ENCODE measurements at places on chromosomes 2 and 18.
A peak's percentile ranks its signal among the peaks of the same experiment; 100 is the strongest.

- DNase-seq = peak; percentile 32
These were observed 37.7 kb upstream of the MEX3C start for GRCh38 chr18:51235009-51235789.

DNA sequence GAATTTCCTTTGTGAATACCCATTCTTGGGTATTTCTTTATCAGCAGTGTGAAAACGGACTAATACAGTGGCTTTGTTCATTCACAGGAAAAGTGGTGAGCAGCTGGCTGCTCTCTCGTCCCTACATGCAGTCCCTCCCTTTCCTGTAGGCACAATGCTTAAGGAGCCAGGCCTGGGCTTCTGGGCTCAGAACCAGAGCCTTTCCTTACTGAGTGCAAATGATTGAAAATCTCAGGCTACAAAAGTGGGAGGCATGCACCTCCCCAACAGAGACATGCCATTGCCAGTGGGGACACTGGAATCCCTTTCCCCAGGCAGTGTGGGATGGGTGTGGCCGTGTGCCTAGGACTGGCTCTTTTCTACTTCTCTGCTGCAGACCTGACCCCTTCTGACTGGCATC is 61.3 kb downstream of the MCFD2 start:
- no peak for DNase-seq

GRCh38 chr2:172455121-172455515 is 27.7 kb downstream of the ITGA6 start:
- DNase-seq = no peak

GRCh38 chr2:211860224-211860623 is 678.4 kb downstream of the ERBB4 start:
- no peak for DNase-seq

DNA sequence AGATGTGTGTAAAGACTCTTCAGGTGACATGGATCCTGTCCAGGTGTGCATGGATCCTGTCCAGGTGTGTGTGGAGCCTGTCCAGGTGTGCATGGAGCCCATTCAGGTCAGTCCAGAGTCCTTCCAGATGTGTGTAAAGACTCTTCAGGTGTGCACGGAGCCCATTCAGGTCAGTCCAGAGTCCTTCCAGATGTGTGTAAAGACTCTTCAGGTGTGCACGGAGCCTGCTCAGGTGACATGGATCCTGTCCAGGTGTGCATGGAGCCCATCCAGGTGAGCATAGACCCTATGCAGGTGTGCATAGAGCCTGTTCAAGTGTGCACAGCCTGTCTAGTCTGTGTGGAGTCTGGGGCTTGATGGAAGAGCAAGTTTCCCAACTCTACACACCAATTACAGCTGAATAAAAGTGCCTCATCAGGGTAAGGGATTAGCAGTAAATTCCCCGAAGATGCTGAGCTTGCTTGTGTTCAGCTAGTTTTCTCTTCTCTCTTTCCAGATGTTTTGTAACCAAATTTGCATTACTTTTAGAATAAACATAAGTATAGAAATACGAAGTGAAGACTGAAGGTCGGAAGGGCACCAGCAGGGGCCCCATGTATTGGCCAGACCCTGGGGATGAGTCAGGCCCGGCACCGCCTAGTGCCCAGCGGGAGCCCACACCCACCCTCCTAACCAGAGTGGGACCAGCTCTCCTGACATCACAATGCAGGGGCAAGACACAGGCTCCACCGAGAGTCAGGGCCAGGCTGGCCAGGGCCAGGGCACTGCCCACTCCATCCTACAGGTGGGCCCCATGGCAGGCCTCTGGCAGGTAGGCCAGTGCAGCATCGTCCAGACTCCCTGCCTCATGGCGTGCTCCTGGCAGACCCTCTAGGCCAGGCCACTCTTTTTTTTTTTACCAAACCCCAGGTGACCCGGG is 38.6 kb upstream of the GPC1 start:
- DNase-seq = no peak

DNA sequence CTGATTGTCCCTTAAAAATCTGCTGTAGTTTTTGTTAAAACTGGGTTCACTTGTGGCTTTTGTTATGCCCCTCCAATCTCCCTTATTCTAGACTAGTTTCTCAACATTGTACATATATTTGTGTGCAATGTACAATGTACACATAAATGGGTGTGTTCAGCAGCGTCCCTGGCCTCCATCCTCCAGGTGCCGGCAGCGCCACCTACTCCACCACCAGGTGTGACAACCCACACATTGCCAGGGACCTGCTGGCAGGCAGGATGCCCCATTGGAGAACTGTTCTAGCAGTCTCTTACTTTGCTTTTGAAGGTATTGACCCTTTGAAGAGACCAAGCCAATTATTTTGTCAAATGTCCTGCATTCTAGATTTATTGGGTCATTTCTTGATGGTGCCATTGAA is 75.4 kb downstream of the SH3RF3 start:
- DNase-seq = no peak

- DNase-seq = no peak
These were observed 442.8 kb upstream of the CHST9 start for GRCh38 chr18:27627927-27628326.

DNA sequence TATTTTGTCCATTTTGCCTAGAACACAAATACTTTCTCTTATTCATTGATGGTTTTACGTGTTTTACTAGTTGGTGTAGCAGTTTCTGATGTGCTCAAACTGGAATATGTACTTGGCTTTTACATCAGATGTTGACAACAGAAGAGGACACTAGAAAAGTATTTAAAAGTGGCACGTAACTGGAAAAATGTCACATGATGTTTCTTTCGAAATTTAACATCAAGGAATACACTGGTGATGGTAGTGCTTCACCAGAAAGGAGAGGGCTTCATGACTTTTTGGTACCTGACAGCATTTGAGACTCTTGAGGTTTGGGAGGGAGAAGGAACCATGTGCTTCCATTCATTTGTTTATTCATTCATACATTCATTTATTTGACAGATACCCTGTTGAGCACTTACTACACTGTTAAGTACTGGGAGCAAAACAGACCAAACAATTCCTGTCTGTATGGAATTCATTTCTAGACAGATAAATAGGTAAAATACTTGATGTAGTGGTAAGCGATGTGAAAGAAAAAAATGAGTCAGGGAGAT is 1.5 kb downstream of the GIGYF2 start:
- DNase-seq = no peak

- DNase-seq = no peak
These were observed 71.5 kb downstream of the RAB31 start for GRCh38 chr18:9779630-9780029.

- DNase-seq = no peak
These were observed 453.2 kb downstream of the LPIN1 start for GRCh38 chr2:12199491-12200211.

GRCh38 chr18:48186131-48186766 is 222.9 kb downstream of the ZBTB7C start:
- peak; percentile 7 for DNase-seq

GRCh38 chr2:23600346-23600745 is 215.4 kb downstream of the KLHL29 start:
- DNase-seq = no peak

DNA sequence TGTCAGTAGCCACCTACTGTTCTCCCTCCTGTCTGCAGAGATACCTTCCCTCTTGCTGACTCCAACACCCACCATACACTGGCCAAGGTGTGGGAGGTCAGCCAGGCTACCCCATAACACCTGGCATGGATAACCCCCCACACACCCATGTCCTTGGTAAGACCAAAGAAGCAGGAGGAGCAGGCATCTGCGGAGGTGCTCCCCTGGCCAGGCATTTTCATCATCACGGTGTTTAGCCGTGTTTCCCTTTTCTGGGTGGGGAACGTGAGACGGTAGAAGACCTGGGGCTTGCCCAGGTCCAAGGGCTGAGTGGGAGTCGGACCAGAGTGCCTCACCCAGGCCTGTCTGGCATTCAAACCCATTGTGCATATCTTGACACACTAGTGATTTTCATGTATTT is 150.3 kb downstream of the SMAD7 start:
- peak; percentile 11 for DNase-seq

- DNase-seq = peak; percentile 74
These were observed 6.2 kb downstream of the MRPS5 start for GRCh38 chr2:95115418-95115817.

GRCh38 chr2:191401287-191401686 is 156.1 kb downstream of the MYO1B start:
- no peak for DNase-seq

DNA sequence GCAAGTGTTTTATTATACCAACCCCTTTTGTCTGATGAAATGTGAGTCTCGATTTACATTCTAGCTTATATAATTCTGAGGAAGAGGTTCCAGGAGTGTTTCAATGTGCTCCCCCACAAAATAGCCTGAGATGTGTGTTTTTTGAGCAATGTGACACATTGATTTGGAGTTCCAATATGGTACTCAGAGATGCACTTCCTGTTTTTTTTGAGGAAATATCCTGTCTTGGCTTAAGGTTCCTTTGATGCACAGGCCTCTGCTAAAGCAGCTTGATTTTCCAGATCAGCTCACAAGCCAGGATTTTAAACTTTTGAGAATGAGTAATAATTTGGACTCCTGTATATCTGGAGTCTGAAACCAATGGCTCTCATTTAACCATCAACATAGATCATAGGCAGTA is 221.4 kb downstream of the ACTR3 start:
- no peak for DNase-seq

- no peak for DNase-seq
These were observed 544.4 kb downstream of the DCDC2C start for GRCh38 chr2:4247791-4248190.

- DNase-seq = no peak
These were observed 46.1 kb downstream of the CDK15 start for GRCh38 chr2:201852462-201852861.

DNA sequence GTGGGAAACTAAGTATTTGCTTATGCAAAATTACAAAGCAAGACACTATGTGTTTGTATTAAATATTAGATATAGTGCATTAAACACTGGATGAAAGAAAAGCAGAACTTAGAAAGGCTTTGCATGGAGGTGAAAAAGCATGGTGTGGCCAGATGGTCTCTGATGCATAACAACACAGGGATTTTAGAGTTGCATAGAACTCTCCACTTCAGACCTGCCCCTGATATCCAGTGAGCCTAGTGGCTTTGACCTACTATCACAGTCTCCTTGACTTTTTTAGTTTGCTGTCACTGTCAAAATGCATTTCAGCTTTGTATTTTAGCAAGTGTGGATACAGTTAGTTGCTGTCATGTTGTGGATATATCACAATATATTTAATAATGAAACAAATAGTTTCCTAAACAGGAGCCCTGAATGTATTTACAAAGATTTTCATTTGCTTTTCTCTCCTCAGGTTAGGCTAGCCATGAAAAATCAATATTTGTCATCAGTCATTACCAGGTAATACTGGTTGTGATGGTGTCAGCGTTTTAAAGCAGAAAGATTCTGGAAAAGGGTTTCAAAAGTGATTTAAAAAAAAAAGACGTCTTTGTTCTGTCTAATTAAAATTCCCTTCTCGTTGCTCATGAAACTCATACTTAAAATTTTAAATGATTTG is 5.2 kb downstream of the CSRNP3 start:
- DNase-seq = no peak

DNA sequence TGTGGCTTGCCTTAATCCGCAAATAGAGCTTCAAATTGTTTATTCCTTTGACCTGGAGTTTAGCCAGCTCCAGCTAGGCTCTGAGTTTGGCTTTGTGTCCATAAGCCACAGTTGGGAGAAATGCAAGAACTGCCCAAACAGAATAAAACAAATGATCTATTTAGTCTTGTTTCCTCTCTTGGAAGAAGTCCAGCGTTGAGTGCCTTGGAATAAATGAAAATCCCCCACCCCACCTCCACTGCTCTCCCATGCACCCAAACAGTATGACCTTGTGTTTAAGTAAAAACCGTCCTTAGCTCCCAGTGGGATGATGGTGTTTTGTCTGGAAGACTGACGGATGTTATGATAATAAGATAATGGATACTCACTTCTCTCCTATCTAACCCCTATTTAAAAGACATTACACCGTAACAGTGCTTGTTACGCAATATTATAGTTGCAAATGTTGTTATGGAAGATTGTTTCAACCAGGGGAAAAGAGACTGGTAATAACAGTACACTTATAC is 3.2 kb upstream of the SERPINE2 start:
- DNase-seq = no peak

GRCh38 chr2:234026693-234027254 is 23.7 kb upstream of the SPP2 start:
- no peak for DNase-seq

DNA sequence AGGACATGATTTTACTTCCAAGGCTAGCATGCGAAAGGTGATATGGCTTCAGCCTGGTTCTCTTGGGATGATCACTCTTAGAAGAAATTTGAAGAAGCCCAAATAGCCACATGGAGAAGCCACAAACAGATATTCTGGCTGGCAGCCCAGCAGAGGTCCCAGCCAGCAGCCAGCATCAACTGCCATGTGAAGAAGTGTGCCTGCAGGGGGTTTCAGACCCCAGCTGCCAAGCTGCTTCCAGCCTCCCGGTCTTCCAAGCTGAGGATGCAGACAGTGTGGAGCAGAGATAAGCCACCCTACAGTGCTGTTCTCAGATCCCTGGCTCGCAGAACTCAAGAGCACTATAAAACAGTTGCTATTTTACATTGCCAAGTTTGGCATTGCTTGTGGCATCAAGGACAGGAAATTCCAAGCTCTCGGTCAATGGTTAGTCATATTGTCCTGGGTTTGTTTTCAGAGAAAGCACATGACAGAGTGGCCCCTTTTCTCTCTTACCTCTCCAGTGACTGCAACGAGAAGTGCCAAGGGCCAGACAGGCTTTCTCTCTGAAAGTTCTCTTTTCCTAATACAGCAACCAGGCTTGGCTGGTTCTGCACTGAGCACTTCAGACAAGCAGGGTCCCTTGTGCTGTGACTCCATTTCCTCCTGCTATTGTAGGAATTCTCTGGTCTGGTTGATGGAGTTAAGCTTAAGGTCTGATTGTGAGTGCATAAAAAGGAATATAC is 223.7 kb downstream of the ANKRD30B start:
- DNase-seq = no peak
